ENCODE measurements at places on chromosomes 5 and 9.

DNA sequence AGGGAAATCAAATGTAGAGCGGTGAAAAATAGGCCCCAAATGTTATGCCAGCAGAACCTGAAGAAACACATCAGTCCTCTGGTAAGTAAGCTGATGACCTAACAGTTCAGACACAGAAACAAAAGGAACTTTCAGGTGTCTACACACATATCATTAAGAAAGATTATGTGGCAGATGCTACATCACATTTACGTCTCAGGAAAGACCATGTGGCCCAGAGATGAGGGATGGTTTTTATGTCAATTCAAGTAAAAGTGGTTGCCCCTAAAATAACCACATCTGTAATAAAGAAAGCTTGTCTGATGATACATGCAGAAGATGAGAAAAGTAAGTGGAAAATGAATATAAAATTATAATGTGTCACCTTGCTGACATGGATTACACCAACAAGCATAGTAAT is 31.4 kb downstream of the GNAQ start:
- DNase-seq: no peak

DNA sequence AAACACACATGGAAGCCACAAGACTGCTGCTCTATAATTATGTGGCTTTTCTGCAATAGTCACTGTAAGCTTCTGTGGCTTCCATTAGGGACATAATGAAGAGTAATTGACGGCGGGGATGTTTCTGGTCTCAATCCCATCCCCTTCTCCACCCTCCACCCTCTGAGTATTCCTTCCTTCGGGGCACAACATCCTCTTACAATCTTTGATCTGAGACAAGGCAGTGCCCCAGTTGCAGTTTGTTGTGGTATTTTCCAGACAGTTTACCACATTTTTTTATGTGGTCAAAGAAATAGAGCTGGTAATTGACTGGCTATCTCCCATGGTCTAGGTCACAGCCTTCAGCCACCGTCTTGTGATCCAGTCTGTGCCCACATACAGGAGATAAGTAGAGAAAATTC is 277.7 kb downstream of the NR2F1-AS1 start:
- DNase-seq: no peak

GRCh38 chr9:123039617-123040219 is 6.3 kb downstream of the GPR21 start:
- no peak for DNase-seq

DNA sequence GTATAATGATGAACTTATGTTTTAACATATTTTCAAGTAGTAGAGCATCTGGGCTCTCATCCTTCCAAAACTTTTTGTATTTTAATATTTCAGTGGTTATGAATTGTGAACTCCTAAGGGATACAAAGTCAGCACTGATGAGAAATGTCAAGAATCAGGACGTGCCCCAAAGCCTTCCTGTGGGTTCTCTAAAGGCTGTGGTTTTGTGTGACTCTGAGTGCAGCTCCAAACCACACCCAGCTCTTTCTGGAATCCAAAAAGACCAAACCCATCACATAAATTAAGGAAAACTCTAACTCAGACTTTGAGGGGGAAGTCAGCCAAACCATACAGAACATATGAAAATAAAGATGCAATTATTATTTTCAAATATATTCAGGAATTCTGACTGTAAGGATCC is 40.8 kb upstream of the SMU1 start:
- no peak for DNase-seq

GRCh38 chr9:124349675-124350493 is 65.4 kb downstream of the PSMB7 start:
- DNase-seq: no peak

- no peak for DNase-seq
Measured at GRCh38 chr9:134456756-134457305, 130.6 kb downstream of the RXRA start.

DNA sequence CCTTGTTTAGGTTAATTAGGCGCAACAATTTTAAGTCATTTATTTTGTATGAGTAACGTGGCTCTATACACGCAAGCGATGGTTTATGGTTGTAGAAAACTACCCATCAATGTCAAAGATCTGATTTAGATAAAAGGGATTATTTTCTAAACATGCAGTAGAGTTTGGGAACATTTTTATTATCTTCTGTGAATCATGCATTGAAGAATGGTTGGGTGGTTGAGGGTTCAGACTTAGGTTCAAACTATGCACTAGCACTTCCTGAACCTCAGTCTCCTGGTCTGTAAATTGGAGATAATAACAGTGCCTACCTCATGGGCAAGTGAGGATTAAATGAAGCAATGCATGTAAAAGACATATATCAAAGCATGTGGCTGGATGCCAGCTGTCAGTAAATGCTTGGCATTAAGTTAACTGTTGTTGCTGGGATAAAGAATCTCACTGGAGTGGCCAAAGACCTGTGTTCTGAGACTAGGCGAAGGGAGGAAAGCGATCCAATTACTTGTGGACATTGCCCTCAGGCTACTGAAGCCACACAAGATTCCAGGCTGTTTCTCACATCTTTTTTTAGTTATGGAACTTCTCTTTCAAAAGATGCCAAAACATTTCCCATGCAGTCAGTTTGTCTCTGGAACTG is 1.1 kb upstream of the OTULINL start:
- DNase-seq: no peak

DNA sequence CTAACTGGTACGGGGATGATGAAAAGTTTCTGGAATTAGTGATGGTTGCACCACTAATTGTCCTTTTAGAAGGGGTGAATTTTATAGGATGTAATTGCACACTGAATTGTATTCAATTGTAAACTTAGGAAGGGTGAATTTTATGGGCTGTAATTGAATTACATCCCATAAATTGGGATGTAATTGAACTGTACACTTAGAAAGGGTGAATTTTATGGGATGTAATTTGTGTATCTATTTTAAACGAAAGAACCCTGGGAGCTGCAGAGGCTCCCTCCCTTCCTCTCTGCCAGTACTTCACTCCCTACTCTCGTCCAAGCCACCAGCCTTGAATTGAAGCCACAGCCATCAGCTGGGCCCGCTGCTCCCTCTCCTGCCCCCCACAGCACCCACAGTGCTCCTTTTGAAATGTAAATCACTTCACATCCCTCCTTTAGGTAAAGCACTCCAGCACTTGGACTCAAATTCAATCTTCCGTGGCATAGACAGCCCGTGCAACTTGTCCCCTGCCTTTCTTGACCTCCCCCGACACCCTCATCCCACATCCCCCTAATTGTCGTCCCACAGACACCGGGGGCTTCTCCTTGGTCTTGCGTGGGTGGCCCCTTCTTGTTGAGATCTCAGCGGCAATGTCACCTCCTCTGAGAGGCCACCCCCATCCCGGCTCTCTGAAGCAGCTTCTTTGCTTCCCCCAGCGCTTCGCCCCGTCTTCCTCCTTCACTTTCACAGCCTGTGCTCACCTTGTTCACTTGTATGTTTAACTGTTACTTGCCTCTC is 84.2 kb upstream of the HRH2 start:
- DNase-seq: no peak

DNA sequence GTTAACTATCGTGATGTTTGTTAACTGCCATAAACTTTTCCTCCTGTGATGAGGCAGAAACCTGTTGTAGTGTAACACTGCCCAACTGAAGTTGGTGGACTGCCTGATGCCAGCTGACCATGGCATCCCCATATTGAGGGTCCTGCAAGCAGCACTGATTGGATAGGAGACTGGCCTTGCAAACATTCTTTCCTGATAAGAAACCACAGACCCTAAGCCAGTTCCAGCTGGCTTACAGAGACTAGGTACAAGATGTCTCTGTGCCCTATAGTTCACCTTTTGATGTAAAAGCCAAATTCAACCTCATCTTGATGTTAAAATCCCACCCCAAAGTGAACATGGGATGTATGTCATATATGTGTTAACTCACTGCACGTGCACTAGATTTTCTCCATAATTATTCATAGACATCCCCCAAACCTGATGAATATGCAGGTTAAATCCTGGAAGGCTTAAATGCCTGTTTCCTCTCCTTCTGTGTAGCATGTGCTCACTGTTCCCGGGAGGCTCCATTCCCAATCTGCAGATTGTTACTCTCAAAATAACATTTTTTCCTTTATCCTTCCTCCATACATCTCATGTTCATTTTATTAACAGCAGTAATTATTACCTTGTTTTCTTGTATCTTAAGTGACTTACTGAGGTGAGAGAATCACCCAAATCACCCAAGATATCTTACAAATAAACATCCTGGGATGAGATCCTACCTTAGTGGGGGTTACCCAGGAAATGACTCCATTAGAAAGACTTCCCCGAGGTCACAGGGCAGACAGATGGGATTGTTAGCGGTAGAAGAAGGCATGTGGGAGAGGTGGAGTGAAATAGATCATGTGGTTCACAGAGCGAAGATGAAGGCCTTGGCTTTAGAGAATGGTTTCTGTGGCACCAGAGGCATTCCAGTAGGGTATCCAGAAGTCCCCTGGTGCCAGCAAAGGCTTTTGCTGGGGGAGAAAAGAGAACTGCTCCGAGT is 566.7 kb downstream of the CCDC171 start:
- DNase-seq: no peak

- DNase-seq: no peak
Measured at GRCh38 chr9:136107953-136108647, 10.6 kb downstream of the TMEM250 start.
